ENCODE measurements at places on chromosomes 4 and X. TPM values are rescaled to one million over a fixed set of nuclear protein-coding genes. Genes with fewer than 3 reads are reported as not detected.

The PPP2R2C gene
- 40.4 TPM for total RNA-seq

The SPANXN4 gene
- not detected for total RNA-seq

The BEX1 gene
- not detected for total RNA-seq

The CCDC120 gene
- 3.6 TPM for total RNA-seq

The PNCK gene
- 0.58 TPM for total RNA-seq

The ZFYVE28 gene
- total RNA-seq = 2.7 TPM

The SSX3 gene
- not detected for total RNA-seq

Measured in A549 treated with DMSO at 1 μM for 4 hours (cell line).